ENCODE measurements at places on chromosomes 3 and 15.

DNA sequence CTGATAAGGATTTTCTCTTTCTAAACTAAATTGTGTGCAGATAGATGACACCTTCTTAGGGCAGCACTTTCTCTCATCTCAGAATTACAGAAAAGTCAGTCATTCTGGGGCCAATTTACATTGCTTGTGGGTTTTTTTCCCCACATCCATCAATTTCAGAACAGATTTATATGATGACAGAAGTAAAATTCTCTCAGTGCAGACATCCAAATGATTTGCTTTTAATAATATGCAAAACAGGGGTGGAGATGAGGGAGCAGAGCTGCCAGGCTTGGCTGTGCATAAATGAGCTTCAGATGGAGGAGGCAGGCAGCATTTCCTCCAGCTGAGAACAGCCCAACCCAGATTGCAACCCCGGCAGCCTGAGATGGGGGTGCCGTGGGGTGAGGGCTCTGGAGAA, 44.0 kb downstream of the EDEM1 start:
- no peak for DNase-seq

- DNase-seq: no peak
These were observed 272.1 kb downstream of the UACA start for GRCh38 chr15:70491201-70491621.

- DNase-seq: no peak
These were observed 7.9 kb upstream of the ISG20 start for GRCh38 chr15:88630798-88631463.

DNA sequence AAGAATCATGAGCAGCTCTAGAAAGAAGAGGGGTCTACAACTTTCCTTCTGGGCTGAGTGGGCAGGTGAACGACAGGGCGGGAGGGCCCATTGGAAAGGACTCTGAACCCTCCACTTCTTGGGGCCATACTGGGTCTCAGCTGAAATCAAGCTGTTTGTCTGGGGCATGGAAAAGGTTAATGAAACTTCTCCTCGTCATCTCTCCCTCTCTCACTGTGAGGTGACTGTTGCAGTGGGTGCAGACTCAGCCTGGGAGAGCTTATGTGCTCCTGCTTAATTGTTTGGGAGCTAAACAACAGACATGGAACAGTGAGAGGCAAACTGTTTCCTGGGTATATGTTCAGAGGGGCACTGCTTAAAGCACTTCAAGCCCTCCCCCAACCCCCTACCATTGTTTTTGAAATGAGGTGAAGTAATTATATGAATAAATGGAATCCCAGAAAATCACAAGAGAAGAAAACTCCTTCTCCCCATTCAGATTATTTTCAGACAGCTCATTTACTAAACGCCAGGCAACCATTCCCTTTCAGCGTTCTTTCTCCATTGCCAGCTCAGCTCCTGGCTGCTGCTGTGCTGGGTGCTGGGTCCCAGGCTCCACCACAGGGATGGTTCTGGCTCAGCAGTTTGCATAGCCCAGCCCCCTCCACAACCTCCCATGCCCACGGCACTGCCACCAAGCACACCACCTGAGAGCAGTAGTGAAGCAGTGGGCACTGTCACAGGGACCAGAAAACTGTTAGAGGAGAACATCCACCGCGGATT, 444.9 kb upstream of the TBL1XR1 start:
- DNase-seq: no peak

DNA sequence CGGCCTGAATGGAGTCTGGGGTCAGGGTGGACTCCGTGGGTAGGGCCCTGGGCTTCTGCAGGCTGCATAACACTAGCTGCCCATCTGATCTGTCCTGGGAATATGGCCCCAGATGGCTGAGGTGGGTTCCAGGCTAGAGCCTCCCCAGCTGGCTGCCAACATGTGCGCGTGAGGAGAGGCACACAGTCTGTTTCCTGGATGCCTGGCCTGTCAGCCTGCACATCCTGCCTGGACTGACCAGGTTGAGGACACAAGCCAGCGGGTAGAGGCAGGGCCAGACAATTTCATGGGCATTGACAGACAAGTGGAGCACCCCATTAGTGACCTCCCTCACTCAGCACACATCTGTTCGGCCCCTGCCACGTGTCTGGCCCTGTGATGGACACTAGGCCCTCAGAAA, 29.8 kb upstream of the RPL29 start:
- no peak for DNase-seq

- no peak for DNase-seq
These were observed 345.1 kb downstream of the IL5RA start for GRCh38 chr3:2765002-2765579.
